Fibroblast of skin of scalp (primary cell): ENCODE measurements at places on chromosomes 7 and 10.

- DNase-seq, result no peak
Observed at GRCh38 chr7:120842121-120842621, 15.8 kb downstream of the TSPAN12 start.

- DNase-seq, result peak; percentile 8
Observed at GRCh38 chr7:135441791-135442190, 68.1 kb downstream of the CNOT4 start.

GRCh38 chr7:88091988-88092675, 127.7 kb downstream of the SRI start:
- no peak for DNase-seq

GRCh38 chr10:26380815-26381214, 57.3 kb upstream of the APBB1IP start:
- DNase-seq, result no peak

- DNase-seq, result no peak
Observed at GRCh38 chr10:78808736-78809367, 259.9 kb upstream of the ZMIZ1 start.

DNA sequence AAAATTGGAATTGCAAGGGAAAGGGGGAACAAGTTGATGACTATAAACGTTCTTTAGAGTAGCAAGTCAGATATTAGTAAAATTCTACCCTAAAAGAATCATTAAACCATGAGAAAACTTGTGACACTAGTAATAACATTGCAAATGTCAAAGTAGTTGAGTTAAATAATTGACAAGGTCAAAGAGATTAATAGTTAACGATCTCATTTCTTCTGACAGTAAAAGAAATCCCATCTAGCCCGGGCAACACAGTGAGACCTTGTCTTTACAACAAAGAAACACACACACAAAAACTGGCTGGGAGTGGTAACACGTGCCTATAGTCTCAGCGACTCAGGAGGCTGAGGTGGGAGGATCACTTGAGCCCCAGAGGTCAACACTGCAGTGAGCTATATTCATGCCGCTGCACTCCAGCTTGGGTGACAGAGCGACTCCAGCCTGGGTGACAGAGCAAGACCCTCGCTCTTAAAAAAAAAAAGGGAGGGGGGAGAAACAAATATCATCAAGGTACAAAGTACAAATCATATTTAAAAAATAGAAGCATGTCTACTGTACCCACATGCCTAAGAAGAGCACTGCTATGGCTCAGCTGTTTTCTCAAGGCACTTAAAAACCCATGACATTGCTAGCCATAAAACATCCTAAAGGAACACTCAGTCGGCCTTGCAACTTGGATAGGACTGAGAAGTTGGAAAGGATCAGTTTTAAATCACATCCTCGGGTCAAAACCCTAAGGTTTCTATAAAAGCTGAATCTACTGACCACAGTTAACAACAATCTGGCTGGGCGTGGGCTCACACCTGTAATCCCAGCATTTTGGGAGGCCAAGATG, 401.1 kb downstream of the PARD3 start:
- no peak for DNase-seq

DNA sequence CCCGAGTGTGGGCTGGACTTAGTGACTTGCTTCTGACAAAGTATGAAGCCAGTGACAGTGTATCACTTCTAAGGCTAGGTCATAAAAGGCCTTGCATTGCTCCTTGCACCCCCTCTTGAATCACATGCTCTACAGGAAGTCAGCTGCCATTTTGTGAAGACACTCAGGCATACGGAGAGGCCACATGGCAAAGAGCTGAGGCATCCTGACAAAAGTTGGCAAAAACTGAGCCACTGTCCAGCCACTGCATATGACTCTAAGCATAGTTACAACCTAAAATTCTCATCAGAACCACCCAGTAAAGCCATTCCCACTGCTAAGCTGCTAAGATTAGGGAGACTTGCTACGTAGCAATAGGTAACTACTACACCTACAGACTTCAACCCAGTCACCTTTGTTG, 18.6 kb downstream of the COBL start:
- DNase-seq, result no peak

DNA sequence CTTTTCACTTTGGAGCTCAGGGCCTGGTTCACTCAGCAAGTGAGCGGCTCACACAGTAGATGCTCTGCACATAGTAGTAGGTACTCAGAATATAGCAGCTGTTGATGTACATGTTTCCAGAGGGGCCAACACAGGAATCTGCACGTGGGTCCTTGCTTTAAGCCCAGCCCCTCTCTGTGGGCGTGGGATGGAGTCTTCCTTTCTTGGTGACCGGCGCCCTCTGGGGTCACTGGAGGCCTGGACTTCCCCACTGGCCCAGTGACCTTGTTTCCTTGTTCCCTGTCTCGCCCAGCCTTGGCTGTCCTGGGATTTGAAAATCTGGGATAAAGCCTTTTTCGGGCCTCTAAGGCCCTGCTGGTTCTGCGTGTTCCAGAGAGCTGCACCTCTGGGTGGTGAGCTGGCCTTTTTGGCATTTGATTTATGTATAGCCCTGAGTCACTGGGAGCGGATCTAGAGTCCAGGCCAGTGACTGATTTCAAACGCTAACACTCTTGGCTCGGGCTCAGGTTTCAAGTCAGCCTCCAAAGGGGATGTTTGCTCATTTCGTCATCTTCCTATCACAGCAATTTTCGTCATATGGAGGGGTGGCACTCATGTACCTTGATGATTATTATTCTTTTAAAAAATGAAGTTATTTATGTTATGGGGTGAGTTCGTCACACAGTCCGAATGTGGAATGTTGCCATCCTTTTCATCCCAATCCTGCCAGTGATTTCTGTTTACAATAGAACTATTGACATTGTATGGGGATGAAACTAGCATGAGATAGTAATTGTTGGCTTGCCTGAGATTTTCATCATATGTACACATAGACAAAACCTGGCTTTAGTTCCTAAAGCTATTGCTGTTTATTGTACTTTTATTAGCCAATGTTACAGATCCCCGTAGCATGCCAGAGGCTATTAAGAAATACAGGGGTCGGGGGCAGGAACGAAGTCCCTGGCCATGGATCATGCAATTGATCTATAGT, 65.5 kb downstream of the CUX1 start:
- peak; percentile 99 for DNase-seq

- DNase-seq, result peak; percentile 35
Observed at GRCh38 chr7:112930787-112931186, 140.6 kb upstream of the TMEM168 start.

DNA sequence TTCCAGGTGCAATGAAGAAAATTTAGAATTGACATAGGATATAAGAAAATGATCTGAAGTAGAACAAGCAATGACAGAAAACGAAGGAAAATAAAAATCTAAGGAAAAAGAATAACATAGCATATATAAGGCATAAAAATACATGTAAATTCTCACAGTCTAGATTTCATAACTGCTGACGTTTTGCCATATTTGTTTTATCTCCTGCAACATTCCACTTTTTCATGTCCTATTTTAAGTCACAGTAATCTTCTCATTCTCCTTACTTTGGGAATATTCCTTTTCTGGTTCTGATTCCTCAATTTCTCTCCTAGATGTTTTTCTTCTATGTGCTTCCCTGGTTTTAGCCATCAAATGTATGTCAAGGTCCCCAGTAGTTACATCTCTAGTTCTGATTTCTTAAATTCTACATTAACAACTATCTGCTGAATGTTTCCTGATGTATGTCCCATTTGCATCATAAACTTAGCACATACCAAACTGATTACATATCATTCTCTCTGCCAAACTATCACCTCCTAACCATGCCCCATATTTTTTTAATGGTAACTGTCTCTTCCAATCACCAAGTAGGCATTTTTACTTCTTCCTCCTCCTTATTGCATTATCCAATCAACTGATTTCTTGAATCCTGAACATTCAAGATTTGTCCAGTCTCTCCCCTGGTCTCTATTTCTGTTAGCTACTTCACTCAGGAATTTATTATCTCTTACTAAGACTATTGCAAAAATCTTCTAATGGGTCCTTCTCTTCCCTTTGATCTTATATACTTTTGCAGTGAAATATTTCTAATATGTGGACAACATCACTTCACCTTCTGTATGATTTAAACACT, 171.3 kb downstream of the DNAJC1 start:
- peak; percentile 77 for DNase-seq

DNA sequence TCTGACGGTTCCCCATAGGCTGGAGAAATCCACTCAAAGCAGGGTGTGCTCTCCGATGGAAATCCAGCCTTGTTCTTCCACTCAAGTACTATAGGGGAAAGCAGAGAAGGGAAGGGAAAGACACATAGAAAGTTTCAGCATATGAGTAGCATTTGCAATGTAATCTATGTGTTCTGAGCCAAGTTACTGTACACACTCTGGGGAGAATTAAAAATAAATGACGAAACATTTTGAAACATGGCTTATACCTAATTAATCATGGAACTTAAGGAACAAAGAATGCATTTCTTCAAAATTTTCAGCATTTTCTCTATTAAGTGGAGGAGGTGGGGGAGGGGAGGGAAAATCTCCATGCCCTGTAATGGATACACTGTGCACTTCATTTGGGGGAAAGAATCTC, 198.1 kb upstream of the HABP2 start:
- DNase-seq, result peak; percentile 48

- DNase-seq, result no peak
Observed at GRCh38 chr10:23069019-23069815, 26.2 kb upstream of the MSRB2 start.

- DNase-seq, result no peak
Observed at GRCh38 chr7:81487516-81487915, 282.3 kb downstream of the HGF start.

DNA sequence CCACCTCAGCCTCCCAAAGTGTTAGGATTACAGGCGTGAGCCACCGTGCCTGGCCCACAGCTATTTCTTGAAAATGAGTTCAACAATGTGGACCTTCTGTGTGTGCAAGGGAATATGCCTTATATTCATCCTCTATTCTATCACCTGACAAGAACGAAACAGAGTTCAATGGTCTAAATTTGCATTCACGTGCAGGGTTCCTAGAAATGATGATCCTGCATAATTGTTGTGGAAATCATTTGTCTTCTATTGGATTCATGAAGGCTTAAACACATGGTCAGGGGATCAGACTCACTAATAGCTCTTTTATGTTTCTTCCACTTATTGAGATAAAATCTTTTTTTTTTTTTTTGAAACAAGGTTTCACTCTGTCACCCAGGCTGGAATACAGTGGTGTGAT, 23.7 kb downstream of the PAPSS2 start:
- no peak for DNase-seq

DNA sequence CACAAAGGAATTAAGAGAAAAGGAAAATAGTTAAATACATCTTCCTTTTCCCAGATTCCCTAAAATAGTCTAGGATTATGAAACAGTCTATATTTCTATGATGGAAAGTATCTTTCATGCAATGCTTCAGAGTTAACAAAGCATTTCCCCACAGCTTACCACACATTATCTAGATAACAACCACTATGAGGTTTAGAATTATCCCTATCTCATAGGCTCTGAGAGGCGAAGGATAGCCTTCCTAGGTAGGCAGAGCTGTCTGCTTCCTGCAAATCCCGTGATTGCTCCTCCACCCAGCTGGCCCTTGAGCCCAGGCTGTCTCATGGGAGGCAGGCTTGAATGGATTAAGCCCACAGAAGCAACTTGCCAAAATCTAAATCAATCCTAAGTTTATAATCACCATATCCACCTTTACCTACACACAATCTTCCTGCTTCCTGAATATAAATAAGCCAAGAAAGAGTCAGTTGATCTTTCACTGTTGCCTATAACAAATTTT, 321.4 kb upstream of the AOAH start:
- no peak for DNase-seq

DNA sequence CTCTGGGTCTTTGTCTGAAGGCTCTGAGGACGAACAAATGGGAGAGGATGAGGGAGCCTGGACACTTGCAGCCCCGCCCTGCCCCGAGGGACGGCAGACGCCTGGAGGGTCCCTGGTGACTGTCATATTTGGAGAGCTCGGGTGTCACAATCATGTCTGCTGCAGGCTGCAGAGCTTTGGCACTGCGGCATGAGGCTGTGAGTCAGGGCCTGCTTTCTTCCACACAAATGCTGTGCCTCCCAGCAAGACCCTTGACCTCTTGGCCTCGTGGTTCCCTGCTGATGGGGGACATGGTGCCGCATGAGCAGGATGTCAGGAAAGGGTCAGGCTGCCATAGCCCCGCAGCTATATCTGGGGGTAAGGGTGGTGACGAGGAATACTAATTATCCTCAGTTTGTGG, 64.9 kb upstream of the PPIF start:
- DNase-seq, result peak; percentile 27

GRCh38 chr7:27073076-27073475, 22.7 kb downstream of the HOXA1 start:
- DNase-seq, result no peak

- DNase-seq, result peak; percentile 41
Observed at GRCh38 chr7:138872576-138872975, 74.6 kb upstream of the ATP6V0A4 start.

GRCh38 chr10:112765717-112766235, 184.3 kb upstream of the TCF7L2 start:
- no peak for DNase-seq

DNA sequence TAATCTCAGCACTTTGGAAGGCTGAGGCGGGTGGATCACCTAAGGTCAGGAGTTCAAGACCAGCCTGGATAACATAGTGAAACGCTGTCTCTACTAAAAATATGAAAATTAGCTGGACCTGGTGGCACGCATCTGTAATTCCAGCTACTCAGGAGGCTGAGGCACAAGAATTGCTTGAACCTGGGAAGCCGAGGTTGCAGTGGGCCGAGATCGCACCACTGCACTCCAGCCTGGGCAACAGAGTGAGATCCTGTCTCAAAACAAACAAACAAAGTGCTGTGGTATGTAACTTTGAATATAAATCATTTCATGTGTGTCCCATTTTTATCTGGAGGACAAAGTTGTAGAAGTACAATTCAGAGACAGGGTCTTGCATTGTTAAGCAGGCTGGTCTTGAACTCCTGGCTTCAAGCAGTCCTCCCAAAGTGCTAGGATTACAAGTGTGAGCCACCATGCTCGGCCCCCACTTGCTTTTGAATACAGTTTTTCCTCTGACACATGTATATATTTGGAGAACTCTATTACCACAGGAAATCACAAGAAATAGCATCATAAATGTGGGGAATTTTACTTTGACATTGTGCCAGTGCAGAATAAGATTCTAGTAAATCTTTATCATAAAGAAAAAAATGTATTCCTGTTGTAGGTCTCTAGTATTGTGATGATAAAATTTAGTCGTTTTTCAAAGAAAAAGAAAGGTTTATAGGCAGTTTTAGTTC, 32.6 kb downstream of the PTPN12 start:
- DNase-seq, result peak; percentile 60

DNA sequence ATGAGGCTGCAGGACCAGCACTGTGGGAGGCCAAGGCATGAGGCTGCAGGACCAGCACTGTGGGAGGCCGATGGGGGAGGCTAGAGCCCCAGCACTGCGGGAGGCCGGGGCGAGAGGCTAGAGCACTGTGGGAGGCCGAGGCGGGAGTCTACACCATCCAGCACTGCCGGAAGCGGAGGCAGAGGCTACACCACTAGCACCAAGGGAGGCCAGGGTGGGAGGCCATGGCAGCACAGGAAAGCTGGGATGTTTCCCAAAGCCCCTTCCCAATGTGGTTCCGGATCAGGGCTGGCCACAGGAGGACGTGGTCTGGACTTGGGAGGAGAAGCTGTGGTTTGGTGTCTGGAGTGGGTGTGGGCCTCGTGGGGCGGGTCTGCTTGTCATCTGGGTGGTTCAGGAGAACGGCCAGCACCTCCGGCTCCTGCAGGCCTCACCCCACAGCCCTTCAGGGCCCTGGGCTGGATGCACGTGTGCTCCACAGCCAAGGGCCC, 43.6 kb downstream of the PDGFA start:
- DNase-seq, result no peak
